Ecto neural progenitor cell (in vitro differentiated cells): ENCODE measurements at places on chromosomes 12 and 14.

DNA sequence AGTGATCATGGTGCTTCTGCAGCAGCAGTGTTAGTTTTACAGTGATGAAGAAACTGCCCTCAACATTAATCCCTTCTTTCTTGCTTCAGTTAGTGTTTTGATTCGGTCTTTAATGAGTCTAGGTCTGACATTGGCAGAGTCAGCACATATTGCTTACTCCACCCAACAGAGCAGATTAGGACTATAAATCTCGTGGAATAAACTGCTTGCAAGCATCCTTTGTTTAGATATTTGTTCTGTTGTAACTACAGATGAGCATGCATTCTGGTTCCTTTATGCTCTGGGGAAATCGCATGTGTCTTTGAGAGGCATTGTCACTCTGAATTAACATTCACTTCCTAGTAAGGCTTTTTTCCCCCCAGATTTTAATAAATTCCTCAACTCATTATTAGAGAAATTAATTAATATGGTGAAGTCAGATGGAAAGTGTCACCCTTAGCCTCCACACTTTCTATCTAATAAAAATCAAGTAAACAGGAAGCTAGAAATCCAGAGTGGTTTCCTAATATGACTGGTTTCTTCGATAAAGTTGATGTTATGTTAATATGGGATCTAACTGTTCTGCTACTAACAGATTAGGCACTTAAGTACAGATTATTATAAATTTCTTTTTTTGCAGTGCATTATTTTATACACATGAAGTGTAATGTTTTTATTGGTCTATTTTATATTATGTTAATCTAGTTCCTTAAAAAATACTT, 86.2 kb upstream of the SSTR1 start:
- no peak for DNase-seq

- DNase-seq = no peak
Observed at GRCh38 chr14:56633544-56633943, 53.9 kb downstream of the TMEM260 start.

GRCh38 chr12:1444142-1444516, 150.3 kb downstream of the FBXL14 start:
- no peak for DNase-seq

- DNase-seq = no peak
Observed at GRCh38 chr12:107735763-107736162, 25.2 kb downstream of the PRDM4 start.

- DNase-seq = no peak
Observed at GRCh38 chr12:112734859-112735695, 56.5 kb upstream of the RPH3A start.

DNA sequence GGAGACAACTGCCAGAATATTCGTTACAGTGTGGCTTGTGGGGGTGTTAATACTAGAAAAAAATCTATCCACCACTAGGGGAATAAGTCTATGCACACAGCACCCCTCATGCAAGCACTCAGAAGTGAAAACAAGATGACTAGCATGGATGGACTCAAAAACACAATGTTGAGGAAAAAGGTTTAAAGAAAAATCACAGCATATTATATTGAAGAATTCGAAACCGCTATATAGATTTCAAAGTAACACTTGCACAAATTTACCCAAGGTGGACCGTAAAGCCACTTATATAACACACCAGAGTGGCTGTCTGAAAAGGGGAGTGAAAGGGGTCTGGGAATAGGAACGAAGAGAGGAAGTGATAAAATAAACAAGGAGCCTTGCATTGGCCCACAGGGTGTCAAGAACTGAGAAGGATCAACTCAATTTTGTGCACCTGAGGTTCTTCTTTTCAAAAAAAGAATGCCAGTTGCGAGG, 544 bp downstream of the ABCD4 start:
- DNase-seq = no peak

- DNase-seq = no peak
Observed at GRCh38 chr12:100234591-100235304, 32.1 kb downstream of the DEPDC4 start.
